ENCODE measurements at places on chromosomes 2 and 18.

DNA sequence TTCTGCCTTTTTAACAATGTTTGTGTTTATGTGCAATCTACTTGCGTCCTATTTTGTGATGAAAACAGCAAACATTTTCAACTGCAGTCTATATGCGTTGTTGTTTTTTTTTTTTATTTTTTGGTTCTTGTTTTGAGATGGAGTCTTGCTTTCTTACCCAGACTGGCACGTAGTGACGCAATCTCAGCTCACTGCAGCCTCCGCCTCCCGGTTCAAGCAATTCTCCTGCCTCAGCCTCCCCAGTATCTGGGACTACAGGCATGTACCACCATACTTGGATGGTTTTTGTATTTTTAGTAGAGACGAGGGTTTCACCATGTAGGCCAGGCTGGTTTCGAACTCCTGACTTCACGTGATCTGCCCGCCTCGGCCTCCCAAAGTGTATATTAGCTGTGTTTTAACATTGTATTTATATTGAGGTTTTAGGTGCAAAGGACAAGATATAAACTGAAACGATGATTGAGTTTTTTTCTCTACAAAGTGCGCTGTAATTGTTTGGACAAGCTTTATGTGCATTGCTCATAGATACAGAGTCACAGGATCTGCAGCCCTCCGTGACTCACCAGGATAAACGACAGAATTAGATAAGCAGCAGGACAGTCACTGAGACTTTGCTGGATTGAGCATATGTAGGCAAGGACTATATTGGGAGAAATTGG is 17.4 kb downstream of the CDH7 start:
- no peaks in the 10 kb centered on the region for H3K27me3 ChIP-seq
- DNase-seq: no peak
- H3K4me3 ChIP-seq: no peak overlapping the region
- H3K4me1 ChIP-seq: no peaks in the 10 kb centered on the region

DNA sequence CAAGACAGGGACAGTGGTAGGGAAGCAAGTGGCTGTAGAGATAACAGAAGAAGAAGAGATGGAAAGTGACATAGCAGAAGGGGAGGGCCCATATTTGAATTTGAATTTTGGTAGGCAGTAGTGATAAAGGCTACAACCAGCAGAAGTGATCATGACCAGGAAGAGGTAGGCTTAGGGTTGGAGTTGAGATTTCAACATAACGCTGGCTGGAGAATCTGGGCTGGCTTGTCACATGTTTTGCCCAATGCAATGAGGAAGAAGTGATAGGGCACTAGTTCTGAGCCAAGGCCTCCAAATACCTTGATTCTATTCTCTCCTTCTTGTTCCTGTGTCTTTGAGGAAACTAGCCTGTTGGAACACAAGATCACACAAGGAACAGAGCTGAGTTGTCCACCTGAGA is 69.4 kb downstream of the SCG2 start:
- H3K27me3 ChIP-seq: no peaks in the 10 kb centered on the region
- no peaks in the 10 kb centered on the region for H3K36me3 ChIP-seq
- H3K4me1 ChIP-seq: peaks cover 1% of the 10 kb centered on the region
- no peak for DNase-seq
- H3K27ac ChIP-seq: no peak overlapping the region

GRCh38 chr2:106812383-106812782 is 73.6 kb downstream of the ST6GAL2 start:
- H3K4me3 ChIP-seq: no peak overlapping the region
- no peak for DNase-seq
- no peaks in the 10 kb centered on the region for H3K36me3 ChIP-seq
- H3K27ac ChIP-seq: no peak overlapping the region

GRCh38 chr2:110994250-110994961 is 126.3 kb upstream of the BCL2L11 start:
- H3K36me3 ChIP-seq: no peaks in the 10 kb centered on the region
- H3K4me1 ChIP-seq: no peaks in the 10 kb centered on the region
- H3K27me3 ChIP-seq: no peaks in the 10 kb centered on the region
- no peak overlapping the region for H3K27ac ChIP-seq
- DNase-seq: no peak

- H3K36me3 ChIP-seq: peaks cover 1% of the 10 kb centered on the region
- H3K4me1 ChIP-seq: peaks cover 3% of the 10 kb centered on the region
- DNase-seq: peak; percentile 50
- no peak overlapping the region for H3K27ac ChIP-seq
- no peak overlapping the region for H3K4me3 ChIP-seq
Measured at GRCh38 chr18:49857708-49858107, 44.4 kb upstream of the ACAA2 start.

DNA sequence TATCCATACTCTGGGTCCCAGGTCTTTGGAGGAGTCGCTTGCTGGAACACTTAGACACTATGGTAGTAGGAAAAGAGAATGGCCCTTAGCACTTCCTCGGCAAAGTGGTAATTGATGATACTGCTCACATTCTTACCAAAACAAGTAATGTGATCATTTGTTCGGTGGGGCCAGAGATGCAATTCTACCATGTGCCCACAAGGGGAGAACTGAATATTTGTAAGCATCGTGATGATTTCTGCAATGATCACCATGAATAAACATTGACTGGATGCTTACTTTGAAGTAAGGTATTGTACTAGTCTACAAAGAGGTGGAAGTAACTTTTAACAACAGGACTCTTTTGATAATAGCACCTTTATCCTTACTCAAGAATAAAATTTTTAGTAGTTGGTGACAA is 109.7 kb downstream of the CD8B2 start:
- DNase-seq: peak; percentile 40
- H3K36me3 ChIP-seq: no peaks in the 10 kb centered on the region
- H3K4me1 ChIP-seq: no peaks in the 10 kb centered on the region
- no peak overlapping the region for H3K27ac ChIP-seq
- no peak overlapping the region for H3K4me3 ChIP-seq

- no peak overlapping the region for H3K27ac ChIP-seq
- no peaks in the 10 kb centered on the region for H3K36me3 ChIP-seq
- no peaks in the 10 kb centered on the region for H3K4me1 ChIP-seq
- no peak for DNase-seq
- H3K4me3 ChIP-seq: no peak overlapping the region
Measured at GRCh38 chr2:239283288-239283945, 117.4 kb downstream of the HDAC4 start.

GRCh38 chr2:196528486-196529223 is 110.9 kb upstream of the CCDC150 start:
- no peaks in the 10 kb centered on the region for H3K4me1 ChIP-seq
- DNase-seq: no peak
- no peak overlapping the region for H3K27ac ChIP-seq
- H3K36me3 ChIP-seq: no peaks in the 10 kb centered on the region

DNA sequence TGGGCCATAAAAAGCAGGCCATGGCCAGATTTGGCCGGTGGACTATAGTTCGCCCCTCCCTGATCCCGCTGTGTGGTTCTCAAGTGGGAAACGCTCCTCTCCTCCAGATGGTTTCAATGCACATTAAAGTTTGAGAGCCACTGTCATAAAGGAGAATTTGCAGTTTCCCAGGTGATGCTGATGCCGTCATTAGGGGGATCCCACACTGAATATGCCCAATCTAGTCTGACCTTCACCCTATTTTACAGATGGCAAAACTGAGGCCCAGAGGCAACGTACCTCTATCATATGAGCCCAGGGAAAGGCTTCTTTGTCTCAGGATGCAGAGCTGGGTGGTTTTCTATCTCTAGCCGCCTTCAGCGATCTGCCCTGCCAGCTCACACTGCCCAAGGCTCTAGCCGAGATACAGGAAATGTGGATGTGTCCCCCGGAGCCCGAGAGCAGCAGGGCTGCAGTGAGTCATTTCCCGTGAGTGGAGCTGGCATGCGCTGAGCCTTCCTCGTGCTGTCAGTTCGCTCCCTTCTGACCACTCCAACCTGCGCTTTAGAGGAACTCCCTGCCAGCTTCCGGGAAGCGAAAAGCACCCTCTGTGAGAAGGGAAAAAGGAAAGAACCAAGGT is 116.2 kb downstream of the SMAD7 start:
- no peak overlapping the region for H3K4me3 ChIP-seq
- H3K27me3 ChIP-seq: no peaks in the 10 kb centered on the region
- peak overlapping the region; percentile 35 for H3K27ac ChIP-seq
- peaks cover 11% of the 10 kb centered on the region for H3K4me1 ChIP-seq
- peak; percentile 93 for DNase-seq

GRCh38 chr2:145038041-145038525 is 518.2 kb upstream of the ZEB2 start:
- no peak for DNase-seq
- H3K4me1 ChIP-seq: no peaks in the 10 kb centered on the region
- H3K4me3 ChIP-seq: no peak overlapping the region
- no peak overlapping the region for H3K27ac ChIP-seq
- H3K36me3 ChIP-seq: no peaks in the 10 kb centered on the region

DNA sequence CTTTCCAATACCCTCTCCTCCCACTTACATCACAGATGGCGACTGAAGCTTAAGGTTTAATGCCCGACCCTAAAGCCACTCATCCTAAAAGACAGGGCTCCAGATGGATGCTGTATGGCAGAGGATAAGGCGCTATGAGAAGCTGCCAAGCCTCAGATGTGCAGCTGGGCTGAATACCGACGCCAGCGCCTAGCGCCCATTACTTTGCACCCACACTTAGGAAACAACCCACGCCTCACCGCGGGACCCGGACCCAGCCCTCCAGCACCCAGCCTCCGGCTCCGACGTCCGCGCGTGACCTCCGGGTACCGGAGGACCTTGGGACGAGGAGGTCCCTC is 335 bp downstream of the TRAK2 start:
- no peaks in the 10 kb centered on the region for H3K36me3 ChIP-seq
- no peaks in the 10 kb centered on the region for H3K27me3 ChIP-seq
- no peaks in the 10 kb centered on the region for H3K4me1 ChIP-seq
- H3K4me3 ChIP-seq: peak overlapping the region; percentile 85
- DNase-seq: no peak

- H3K4me1 ChIP-seq: no peaks in the 10 kb centered on the region
- H3K4me3 ChIP-seq: no peak overlapping the region
- no peaks in the 10 kb centered on the region for H3K27me3 ChIP-seq
- no peak for DNase-seq
Measured at GRCh38 chr2:16506366-16506765, 159.3 kb downstream of the CYRIA start.

- no peaks in the 10 kb centered on the region for H3K27me3 ChIP-seq
- peak; percentile 93 for DNase-seq
- no peaks in the 10 kb centered on the region for H3K4me1 ChIP-seq
- no peak overlapping the region for H3K27ac ChIP-seq
- no peaks in the 10 kb centered on the region for H3K36me3 ChIP-seq
Measured at GRCh38 chr2:11248-11941, 34.9 kb downstream of the FAM110C start.

DNA sequence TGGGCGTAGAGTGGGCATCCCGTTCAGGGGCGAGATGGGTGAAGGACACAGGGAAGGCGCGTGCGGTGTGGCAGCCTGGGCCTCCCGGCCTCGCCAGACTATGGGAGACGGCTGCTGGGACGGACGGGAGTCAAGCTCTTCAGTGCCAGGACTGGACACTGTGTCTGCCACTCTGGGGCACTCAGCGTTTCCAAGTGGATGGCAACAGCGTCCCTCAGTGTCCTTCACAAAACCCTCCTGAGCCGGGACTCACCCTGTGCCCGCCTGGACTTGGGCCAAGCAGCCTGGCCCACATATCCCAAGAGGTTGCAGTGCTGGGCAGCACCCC is 16.3 kb upstream of the BOK start:
- H3K36me3 ChIP-seq: no peaks in the 10 kb centered on the region
- no peak overlapping the region for H3K27ac ChIP-seq
- H3K4me1 ChIP-seq: peaks cover 1% of the 10 kb centered on the region
- H3K4me3 ChIP-seq: no peak overlapping the region
- H3K27me3 ChIP-seq: peaks cover 2% of the 10 kb centered on the region
- no peak for DNase-seq

GRCh38 chr2:239109928-239110545 is 262.2 kb downstream of the TWIST2 start:
- no peaks in the 10 kb centered on the region for H3K36me3 ChIP-seq
- no peak for DNase-seq
- H3K4me1 ChIP-seq: no peaks in the 10 kb centered on the region
- no peak overlapping the region for H3K4me3 ChIP-seq

GRCh38 chr18:27599202-27599829 is 414.2 kb upstream of the CHST9 start:
- peaks cover 3% of the 10 kb centered on the region for H3K4me1 ChIP-seq
- no peak overlapping the region for H3K27ac ChIP-seq
- H3K4me3 ChIP-seq: no peak overlapping the region
- H3K27me3 ChIP-seq: no peaks in the 10 kb centered on the region
- no peaks in the 10 kb centered on the region for H3K36me3 ChIP-seq
- DNase-seq: peak; percentile 59

DNA sequence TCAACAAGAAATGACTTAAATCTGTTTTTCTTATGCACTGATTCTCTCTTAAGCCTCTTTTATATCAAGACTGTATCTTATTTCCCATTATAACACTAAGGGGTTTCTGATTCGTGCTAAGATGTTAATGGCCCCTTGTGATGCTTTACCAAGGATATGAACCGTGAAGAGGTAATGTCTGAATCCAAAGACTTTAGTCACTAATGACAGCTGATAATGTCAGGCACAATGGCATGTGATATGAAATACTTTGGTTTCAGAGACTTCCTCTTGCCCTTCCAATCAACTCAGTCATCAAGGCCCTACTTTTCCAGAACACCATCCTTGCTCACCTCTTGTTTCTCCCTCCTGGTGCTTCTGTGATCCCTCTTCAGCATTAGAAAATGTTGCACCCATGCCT is 262.8 kb downstream of the KCNE4 start:
- H3K4me3 ChIP-seq: no peak overlapping the region
- no peaks in the 10 kb centered on the region for H3K36me3 ChIP-seq
- DNase-seq: no peak
- H3K4me1 ChIP-seq: no peaks in the 10 kb centered on the region
- H3K27ac ChIP-seq: no peak overlapping the region
- H3K27me3 ChIP-seq: no peaks in the 10 kb centered on the region

DNA sequence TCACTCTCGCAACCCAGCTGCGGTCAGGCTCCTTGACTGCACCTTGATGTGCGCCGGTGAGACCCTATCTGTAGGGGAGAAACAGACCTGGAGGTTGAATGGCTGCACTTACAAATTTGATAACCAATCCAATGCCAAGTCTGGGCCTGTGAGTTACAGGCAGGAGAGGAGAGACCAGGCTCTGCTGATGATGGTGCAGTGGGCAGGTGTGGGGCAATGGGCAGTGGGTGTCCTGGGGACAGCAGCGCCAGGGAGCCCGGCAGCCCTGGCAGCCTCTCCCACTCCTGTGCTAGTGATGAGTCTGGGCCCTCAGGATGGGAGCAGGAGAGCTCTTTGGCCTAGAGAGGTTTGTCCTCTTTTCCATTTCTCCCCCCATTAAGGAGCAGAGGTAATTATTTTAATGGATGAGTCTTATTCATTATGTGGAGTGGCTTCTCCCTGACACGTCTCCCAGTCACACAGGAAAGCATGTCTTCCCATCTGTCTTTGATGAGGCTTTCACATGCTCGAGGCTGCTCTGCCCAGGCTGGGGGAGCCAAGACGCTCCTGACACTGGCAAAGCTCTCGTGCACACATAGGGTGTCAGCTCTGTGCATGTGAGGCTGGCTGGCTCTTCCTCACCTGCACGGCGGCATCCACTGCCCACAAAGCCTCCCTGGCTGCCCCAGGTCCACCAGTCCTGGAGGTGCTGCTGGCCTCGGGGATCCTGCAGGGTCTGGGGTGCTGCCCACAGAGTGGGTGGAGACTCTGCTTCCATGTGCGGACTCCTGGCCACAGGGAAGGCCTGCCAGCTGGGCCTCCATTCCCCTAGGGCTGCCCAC is 10.0 kb upstream of the ALLC start:
- no peak overlapping the region for H3K4me3 ChIP-seq
- no peaks in the 10 kb centered on the region for H3K36me3 ChIP-seq
- H3K27ac ChIP-seq: no peak overlapping the region
- no peaks in the 10 kb centered on the region for H3K27me3 ChIP-seq
- no peak for DNase-seq

Data from mesendoderm (in vitro differentiated cells).